Colonic mucosa (tissue), 4 donors: ENCODE measurements at places on chromosomes 16 and 17. TPM values are rescaled to one million over a fixed set of nuclear protein-coding genes. Genes with fewer than 3 reads are reported as not detected.

The TEKT3 gene
- total RNA-seq = not detected

- no peaks in the 10 kb centered on the region for H3K36me3 ChIP-seq
- no peaks in the 10 kb centered on the region for H3K27me3 ChIP-seq
- peak overlapping the region; percentile 81 for H3K4me3 ChIP-seq
Observed at GRCh38 chr17:74430706-74431567, 951 bp upstream of the GPRC5C start.

The MLKL gene
- 25.1 TPM for total RNA-seq

The TNFRSF13B gene
- total RNA-seq = 0.42 TPM

The MYH13 gene
- 0.11 TPM for total RNA-seq

DNA sequence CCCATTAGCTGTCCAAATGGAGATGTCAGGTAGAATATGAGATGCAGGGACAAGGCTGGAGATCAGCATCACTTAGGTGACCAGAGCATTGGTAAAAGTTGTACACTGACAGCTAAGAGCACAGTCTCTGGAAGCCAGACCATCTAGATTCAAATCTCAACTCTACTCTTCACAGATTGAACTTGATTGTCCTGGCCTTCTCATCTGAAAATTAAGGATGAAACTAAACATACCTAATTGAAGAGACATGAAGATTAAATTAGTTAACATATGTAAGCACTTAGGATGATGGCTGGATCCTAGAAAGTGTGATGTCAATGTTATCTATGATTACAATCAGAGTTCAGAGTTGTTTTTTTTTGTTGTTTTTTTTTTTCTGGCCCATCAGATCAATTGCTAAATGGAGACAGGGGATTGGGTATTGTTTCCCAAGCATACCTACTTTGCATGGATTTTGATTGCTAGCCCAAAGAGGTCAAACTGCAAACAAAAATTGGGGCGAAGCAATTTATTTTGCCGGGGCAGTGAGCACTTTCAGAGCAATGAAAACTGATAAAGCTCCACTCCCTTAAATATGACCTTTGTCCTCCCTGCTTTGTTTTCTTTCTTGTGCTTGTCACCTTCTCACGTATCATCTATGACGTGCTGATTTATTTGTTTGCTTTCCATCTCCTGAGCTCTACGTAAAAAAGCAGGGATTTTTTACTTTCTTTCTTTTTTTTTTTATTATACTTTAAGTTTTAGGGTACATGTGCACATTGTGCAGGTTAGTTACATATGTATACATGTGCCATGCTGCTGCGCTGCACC lies 217.6 kb upstream of the CPHXL start:
- H3K36me3 ChIP-seq = no peaks in the 10 kb centered on the region
- H3K27me3 ChIP-seq = no peaks in the 10 kb centered on the region
- H3K4me3 ChIP-seq = no peak overlapping the region
- no peaks in the 10 kb centered on the region for H3K4me1 ChIP-seq

The CCL8 gene
- 0.94 TPM for total RNA-seq

The EPOP gene
- 1.8 TPM for total RNA-seq

The CLEC19A gene
- not detected for total RNA-seq

GRCh38 chr17:46925185-46925868 lies 2.4 kb downstream of the GOSR2 start:
- no peaks in the 10 kb centered on the region for H3K27me3 ChIP-seq
- no peak overlapping the region for H3K4me3 ChIP-seq
- peaks cover 8% of the 10 kb centered on the region for H3K4me1 ChIP-seq

GRCh38 chr16:70746708-70747424 lies 54.1 kb downstream of the VAC14 start:
- no peaks in the 10 kb centered on the region for H3K36me3 ChIP-seq
- H3K27ac ChIP-seq = peak overlapping the region; percentile 85
- no peak overlapping the region for H3K4me3 ChIP-seq
- DNase-seq = peak; percentile 89
- H3K27me3 ChIP-seq = no peaks in the 10 kb centered on the region

The PHKB gene
- 80.6 TPM for total RNA-seq

The DNAH17 gene
- 0.05 TPM for total RNA-seq
